ENCODE measurements at places on chromosomes 6 and 20.

DNA sequence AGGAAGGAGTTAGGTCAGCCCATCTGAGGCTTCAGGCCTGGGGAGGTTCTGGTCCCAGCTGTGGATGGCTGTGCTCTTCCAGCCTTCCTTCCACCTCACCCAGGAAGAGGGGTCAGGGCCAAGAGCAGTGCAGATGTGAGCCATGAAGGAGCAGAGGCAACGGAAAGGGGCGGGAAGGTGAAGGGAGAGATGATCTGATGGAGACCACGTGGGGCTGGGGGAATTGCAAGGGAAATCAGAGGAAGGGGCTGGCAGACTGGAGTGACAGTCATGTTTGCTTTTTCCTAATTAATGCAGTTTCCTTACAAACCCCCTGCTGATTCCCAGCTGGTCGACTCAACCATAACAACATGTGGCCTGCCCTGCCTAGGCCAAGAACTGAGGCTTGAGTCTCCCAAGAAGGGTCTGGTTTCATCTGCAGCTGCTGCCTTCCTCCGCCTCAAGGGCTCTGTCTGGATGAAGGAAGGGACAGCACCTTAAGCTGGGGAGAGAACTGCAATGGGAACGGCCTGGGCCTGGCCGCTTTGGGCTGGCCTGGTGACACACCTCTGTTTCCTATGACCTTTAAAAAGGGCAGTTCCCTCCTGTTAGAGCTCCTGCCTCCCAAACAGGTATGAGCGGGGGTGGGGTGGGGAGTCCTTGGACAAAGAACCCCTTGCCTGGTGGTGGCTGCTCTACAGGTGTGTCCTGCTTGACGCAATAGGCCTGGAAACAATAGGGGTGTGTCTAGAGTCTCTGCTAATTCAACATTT is 7.8 kb upstream of the MRPS18A start:
- DNase-seq = no peak

DNA sequence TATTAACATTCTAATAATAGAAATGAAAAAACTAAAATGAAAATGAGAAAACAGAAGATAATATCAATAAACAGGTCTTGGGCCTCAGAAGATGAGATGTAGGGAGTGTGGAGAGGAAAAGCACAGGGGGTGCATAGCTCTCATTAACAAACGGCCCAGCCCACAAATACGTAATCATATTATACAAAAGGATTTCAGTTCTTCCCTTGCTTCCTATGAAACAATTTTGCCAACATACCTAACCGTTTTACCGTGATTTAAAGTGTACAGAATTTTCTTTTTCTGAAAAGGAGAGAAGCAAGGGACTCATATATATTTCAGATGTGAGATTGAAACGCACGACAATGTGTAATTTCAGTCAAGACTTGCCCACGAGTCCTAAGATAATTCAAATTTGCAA is 136.0 kb downstream of the HFE start:
- no peak for DNase-seq

- DNase-seq = no peak
These were observed 123.1 kb downstream of the CDKAL1 start for GRCh38 chr6:20657274-20657800.

DNA sequence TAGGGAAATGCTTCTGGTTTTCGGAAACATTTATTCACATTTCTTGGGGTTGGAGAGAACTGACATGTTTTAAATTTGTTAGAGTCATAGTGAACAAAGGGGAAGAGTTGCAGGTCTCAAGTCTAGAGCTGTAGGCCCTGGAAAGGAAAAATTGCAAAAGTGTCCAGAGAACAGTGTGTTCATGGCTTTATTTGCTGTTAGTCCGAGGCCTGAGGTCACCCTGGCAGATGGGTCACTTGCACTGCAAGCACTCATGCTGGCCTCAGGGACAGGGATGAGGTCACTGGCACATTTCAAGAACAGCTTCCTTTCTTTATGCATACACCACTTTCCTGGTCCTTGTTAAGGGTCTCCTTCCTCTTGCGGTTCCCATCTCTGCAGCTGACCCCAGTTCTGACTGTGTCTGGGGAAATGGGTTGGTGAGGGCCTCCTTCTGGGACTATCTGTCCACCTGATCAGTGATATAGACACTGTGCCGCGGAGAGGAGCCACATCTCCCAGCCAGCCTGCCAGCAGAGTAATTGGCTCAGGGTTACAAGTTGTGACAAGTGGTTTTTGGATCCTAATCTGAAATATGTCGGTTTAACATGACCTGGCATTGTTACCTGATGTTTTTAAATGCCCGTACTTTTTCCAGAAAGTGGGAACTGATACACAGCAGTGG is 194.0 kb downstream of the EYA4 start:
- no peak for DNase-seq

GRCh38 chr6:73325656-73326055 is 28.4 kb downstream of the DPPA5 start:
- no peak for DNase-seq

DNA sequence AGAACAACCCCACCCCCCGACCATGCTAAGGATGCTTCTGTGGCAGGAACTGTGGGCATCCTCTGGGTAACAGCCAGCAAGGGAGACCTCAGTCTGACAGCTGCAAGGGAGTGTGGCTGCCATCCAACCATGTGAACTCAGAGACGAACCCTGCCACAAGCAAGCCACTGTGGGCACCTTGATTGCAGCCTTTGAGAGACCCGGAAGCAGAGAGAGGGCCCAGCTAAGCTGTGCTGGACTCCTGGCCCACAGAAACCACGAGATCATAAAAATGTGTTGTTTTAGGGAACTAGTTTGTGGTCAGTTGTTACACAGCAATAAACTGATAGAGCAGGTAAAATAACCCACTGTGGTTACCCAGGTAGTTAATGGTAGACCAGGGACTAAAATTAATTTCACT is 414.6 kb downstream of the CDH26 start:
- no peak for DNase-seq

DNA sequence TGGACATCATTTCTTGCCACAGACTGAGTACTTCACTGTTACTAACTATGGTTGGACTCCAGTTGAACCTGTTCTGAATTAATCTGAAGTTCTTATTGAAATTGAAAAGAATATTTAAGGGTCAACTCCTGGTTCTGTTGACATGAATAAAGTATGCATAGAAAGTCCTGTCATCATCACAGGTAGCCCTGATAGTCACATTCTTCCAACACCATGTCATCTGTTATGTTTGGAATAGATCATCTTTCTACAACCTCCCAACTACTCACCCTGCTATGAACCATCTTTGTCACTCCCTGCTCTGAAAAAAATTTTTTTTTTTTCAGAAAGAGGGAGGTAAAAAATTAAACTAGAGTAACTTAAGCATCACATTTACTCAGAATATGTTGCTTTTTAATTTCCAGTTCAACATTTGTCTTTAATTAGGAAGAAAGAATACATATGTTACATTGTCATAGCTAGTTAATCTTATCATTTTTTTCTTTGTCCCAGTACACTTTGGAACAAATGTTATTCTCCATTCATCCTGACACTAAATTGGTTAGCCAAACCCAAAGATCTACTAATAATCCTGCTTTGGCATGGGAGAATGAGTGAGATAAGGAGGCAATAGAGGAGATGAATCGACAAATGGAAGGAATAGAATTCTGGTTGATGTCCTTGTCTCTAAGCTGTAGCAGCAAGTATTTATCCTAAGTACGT is 775.1 kb upstream of the NRSN1 start:
- no peak for DNase-seq

DNA sequence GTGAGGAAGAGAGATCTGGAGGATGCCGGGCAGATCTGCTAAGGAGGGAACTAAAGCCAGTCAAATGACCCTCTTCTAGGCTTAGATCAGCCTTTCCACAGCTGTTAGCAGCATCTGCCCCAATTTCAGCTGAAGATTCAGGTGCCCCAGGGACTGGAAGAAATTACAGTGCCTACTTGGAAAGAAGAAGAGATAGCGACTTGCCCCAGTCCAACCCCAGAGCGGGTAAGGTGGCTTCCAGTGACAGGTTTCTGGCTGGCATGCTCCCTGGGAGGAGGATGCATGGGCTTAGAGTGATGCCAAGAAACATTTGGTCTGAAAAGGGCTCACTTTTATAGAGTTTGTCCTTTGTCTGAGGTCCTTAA is 620 bp downstream of the TJAP1 start:
- no peak for DNase-seq

GRCh38 chr6:80454197-80454596 is 347.7 kb downstream of the BCKDHB start:
- no peak for DNase-seq
